ENCODE measurements at places on chromosomes 6 and 20.
A peak's percentile ranks its signal among the peaks of the same experiment; 100 is the strongest.

- DNase-seq: no peak
Observed at GRCh38 chr6:106901062-106901461, 73.5 kb downstream of the CD24 start.

DNA sequence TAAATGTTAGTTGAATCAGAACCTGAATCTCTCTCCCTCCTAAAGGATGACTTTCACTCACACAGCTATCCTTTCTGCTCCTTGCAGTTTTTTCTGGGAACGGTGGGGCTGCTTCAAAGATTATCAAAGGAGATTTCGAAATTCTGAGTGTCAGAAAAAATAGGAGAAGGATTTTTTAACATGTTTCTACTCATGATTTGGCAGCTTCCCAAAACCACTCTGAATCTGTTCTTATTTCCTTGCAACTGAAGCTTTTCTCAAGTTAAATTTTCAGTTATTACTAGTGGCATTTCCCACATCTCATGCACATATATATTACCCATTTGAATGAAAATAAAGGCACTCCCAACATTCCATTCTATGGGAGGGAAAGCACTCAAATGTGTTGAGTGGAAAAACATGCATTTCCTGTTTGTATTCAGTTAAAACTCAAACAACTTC, 123.6 kb downstream of the LCA5 start:
- no peak for DNase-seq

DNA sequence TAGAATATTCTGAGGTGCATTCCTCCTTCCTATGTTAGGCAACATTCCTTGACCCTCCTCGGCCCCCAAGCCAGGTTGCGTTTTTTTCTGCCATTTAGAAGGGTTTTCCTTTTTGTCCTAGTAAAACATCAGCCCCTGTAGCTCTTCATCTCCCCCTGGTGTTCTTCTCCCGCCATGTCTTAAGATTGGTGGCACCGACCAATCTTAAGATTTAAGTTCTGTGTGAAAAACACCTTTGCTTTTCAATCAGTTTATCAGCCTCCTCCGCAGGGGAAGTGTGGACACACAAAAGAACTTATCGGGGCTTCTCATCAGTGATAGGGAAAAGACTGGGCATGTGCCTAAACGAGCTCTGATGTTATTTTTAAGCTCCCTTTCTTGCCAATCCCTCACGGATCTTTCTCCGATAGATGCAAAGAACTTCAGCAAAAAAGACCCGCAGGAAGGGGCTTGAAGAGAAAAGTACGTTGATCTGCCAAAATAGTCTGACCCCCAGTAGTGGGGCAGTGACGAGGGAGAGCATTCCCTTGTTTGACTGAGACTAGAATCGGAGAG, 719 bp upstream of the EDN1 start:
- DNase-seq: peak; percentile 67

DNA sequence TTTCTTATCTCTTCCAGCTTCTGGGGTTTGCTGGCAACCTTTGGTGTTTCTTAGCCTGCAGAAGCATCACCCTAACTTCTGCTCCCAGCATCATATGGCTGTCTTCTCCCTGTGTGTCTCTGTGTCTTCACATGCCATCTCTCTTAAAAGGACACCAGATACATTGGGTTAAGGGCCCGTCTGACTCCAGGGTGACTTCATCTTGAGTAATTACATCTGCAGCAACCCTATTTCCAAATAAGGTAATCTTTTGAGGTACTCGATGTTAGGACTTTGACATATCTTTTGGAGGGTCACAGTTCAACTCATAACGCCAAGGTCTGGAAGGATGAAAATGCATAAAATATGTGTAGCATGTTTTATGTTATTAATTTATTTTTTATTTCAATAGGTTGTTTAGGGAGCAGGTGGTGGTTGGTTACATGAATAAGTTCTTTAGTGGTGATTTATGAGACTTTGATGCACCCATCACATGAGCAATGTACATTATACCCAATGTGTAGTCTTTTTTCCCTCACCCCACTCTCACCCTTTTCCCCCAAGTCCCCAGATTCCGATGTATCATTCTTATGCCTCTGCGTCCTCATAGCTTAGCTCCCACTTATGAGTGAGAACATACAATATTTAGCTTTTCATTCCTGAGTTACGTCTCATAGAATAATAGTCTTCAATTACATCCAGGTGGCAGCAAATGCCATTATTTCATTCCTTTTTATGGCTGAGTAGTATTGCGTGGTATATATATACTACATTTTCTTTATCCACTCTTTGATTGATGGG, 131.1 kb downstream of the TBXT start:
- no peak for DNase-seq

DNA sequence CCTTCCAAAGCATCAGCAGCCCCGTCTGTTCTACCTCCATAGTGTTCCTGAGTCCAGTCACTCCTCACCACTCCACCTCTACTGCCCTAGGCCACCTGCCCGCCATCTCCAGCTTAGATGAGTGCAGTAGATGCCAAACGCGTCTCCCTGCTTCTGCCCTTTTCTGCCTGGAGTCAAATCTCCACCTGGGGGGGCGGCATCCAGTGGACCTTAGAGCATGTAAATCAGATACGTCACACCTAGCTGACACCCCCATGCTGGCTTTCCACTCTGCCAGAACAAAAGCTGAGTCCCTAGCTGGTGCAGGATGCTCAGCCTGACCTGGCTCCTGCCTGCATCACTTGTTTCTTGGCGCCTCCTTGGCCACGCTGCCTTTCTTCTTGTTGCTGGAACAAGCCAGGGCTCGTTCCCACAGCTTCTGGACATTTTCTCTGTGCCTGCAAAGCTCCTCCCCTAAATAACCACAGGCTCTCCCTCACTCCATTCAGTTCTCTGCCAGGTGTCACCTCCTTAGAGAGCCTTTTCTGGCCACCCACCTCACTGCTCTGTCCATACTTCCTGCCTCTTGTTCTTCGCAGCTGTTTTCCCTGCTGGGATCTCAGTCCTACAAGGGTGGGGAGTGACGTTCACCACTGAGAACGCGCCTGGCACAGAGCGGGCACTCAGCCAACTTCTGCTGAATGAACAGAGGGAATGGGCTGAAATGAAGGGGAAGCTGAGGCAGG, 5.8 kb downstream of the DDR1 start:
- DNase-seq: peak; percentile 16

DNA sequence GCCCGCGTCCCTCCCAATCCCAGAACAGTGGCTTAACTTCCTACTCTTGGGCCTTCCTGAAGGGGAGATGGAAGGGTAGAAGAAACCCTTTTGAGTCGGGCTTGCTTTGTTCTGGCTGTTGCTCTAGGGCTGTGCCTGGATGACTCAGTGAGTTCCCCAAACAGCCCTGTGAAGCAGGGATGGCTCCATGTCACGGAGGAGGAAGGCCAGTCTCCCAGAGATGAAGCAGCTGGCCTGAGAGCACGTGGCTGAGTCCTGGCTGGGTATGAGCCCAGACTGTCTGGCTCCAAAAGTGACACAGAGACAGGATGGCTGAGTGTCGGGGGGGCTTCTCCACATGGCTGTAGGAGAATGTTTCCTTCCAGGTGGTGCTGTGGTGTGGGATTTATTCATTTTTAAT, 4.6 kb downstream of the SYTL3 start:
- DNase-seq: peak; percentile 89

DNA sequence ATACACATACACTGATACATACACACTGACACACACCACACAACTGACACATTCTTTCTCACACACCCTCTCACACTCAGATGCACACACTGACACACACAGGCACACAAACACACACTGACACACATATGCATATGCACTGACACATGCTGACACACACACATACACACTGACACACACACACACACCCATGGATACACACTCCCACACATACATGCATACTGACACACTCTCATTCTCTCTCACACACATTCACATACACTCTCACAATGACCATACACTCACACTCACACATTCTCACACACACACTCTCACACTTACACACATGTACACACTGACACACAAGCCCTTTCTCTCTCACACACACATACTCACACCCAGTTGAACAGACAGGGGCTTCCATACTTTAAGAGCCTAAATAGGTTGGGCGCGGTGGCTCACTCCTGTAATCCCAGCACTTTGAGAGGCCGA, 236.4 kb downstream of the LRFN2 start:
- DNase-seq: no peak

- no peak for DNase-seq
Observed at GRCh38 chr6:16279243-16279642, 40.9 kb downstream of the GMPR start.

GRCh38 chr20:47238780-47239718, 117.5 kb downstream of the ZMYND8 start:
- DNase-seq: no peak

GRCh38 chr20:21127201-21127981, 1.5 kb downstream of the KIZ start:
- DNase-seq: no peak

GRCh38 chr6:170416959-170417606, 110.5 kb downstream of the FAM120B start:
- no peak for DNase-seq

Measured in adrenal gland (tissue), 19 donors.